ENCODE measurements at places on chromosomes 11 and 22.

GRCh38 chr11:61131186-61131585, 28.9 kb downstream of the CD5 start:
- no peak for DNase-seq

GRCh38 chr11:80719292-80719646, 1278.4 kb upstream of the TENM4 start:
- DNase-seq, result no peak

DNA sequence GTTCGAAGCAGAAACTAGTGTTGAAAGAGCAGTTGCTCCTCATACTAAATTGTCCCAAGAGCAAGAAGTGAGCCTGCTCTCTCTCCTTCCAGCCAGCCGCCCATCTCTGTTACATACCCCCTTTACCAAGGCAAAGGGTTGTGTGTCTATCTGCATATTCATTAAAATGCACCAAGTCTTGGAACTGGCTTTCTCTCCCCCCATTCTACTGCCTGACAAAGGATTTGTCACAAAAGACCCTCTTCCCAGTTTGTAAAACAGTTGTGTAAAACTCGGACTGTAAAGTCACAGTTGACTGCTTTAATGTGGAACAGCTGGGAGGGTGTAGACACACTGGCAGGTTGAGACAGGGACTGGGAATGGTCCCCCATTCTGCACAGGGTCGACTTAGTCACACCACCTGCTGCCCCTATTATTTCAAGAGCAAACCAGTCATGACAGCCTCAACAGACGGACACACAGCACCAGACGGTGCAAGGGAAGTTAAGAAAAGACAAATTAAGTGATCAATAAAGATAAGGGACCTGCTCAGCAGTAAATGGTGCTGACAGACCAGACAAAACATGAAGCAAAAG, 60.0 kb upstream of the HTATIP2 start:
- no peak for DNase-seq

GRCh38 chr11:74952752-74953151, 3.7 kb downstream of the SPCS2 start:
- DNase-seq, result no peak

GRCh38 chr11:126853732-126854131, 146.8 kb downstream of the KIRREL3 start:
- DNase-seq, result no peak

GRCh38 chr22:28893810-28894209, 10.4 kb downstream of the ZNRF3 start:
- DNase-seq, result no peak

DNA sequence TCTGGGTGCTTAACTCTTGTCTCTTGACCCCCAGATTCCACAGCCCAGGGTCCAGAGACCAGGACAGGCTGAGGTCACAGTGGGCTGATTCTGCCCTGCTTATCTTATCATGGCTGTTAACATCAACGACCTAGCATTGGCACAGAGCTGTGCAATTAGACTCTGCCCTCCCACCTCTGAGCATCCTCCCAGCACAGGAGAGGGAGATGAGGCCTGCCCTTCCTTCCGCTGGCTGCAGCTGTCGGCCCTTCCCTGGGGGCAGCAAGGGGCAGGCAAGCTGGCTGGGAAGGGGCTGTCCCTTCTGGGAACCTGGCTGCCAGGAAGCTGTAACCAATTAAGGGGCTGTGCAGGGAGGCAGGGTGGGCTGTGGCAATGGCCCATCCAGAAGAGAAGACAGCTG, 22.5 kb downstream of the LRRC10B start:
- DNase-seq, result no peak

GRCh38 chr22:22479999-22480532, 28.5 kb downstream of the ZNF280B start:
- DNase-seq, result no peak

DNA sequence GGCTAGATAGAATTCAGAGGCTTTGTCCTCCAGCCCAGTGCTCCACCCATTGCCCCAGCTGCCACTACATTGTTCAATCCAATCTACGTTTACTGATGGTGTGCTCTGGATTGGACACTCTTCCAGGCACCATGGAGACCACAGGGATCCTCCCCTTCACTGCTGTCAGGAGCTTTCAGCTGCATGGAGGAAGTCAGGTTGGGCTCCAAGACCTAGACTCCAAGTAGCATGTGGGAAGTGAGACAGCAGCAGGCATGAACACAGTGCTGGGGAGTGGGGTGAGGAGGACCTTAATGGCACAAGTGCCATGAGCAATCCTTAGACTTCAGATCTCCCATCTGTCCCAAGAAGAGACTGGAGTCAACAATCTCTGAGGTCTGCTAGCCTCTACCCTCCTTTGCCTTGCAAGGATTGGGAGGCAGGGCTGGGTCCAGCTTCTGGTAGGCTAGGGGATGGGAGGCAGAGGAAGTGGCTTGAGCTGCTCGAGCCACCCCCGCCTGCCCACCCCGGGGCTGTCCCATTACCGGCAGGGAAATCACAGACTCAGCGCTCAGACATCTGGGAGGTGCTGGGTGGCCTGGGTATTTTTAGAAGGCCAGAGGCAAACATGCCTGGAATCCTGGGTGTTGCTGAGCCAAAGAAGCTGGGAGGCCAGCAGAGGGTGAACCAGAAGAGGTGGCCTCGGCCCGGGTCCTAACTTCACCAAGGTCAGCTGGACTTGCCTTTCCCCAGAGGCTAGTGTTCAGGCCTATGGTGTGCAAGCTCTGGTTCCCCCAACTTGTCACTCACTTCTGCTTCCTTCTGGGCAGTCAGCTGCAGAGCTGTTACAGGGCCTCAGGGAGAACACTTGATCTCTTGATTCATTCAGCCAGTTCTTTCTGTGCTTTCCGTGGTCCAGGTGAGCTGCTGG, 15.2 kb upstream of the FCHSD2 start:
- DNase-seq, result no peak

DNA sequence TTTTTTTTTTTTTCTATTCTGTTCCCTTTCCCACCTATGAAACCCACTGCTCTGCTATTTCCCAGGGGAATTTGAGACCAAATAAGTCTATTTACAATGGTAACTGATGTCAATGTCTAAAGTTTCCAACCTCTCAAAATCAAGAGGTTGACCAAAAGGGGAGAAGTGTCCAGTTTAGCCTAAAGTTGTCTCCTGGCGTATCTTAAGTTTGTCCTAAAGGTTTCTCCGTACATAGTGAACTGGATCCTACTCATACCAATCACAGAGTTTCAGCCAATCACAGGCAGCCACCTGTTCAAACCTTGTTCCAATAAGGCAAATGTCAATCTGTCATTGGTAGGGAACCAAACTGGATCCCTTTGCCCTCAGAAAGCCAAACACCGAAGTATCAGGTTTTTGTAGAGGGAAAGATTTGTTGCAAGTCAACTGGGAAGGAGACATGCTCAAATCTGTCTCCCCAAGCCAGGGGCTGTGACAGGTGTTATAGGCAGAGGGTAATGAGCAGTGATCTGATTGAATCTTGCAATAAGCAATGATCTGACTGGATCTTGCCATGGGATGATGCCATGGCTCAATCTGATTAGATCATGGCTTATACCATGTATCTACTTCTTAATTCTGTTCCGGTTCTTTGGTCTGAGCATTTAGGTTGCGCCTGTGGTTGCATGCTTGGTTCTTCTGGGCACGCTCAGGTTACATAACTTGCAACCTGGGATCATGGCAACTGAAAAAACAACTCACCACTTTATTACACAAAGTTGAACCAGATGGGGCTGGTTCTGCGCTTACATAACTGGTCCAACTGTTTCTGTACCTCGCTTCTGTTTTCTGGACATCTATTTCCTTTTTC, 1.1 kb upstream of the VPS37C start:
- no peak for DNase-seq

GRCh38 chr11:69947793-69948255, 128.6 kb upstream of the FGF3 start:
- no peak for DNase-seq

GRCh38 chr11:42647993-42648392, 663.8 kb upstream of the API5 start:
- peak; percentile 6 for DNase-seq

DNA sequence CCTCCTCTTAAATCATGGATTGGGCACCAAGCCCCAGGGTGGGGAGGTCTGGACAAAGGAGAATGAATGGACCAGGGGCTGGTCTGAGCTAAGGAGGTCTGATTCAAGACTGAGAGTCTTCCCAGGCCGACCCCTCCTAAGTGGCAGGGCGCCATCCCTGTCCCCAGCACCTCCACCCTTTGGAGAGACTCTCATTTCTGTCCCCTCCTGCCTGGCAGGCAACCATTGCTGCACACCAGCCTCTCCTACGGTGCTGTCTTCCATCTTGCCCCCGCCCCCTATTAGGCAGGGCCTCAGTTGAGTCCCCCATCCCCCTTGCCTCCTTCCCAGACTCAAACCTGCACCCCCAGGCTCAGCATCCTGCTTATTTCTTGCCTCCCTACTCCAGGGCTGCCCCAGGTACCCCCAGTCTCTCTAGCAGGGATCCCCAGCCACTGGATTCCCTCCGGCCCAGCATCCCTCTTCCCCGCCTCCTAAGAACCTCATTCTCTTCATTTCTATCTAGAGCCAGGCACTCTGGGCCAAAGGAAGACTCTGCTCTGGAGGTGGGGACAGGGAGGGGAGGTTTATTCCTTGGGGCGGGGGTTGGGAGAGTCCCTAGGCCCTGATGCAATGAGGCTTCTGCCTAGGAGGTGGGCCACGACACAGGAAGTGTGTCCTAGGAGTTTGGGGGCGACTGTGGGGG, 1.7 kb upstream of the RCOR2 start:
- no peak for DNase-seq

- DNase-seq, result no peak
Observed at GRCh38 chr11:73366265-73366610, 10.0 kb upstream of the RELT start.

DNA sequence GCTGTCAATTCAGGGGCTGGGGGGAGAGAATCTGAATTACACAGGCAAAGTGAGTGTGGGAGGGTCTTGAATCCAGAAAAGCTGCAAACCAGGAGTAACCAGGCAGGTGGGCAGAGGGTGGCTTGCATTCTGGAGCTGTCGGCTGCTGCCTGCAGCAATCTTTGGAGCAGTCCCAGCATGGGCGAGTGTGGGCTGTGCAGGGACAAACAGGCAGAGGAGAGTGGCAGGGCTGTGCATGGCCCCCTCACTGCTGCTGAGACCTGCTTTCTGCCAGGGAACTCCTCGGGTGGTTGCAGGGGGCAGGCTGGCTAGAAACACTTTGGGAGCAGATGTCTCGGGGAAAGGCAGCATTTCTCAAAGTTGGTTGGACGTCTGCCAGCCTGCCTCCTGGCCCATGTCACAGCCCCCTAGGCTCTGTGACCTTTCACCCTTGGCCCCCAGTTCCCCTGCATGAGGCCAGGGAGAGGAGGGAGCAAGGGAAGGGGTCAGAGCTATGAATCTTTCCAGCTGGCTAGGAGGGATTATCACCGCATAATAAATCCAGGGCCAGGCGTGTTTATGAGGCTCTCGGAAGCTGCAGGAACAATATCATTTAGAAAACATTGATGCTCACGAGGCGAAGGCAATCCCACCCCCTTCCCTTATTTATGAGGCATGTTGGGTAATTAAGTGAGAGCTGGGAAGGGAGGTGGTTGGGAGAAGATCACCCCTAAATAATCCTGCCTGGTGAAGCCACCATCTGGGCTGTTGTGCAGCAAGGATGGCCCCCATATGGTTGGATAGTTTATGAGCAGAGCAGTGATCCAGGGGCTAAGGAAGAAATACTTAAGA, 212.3 kb upstream of the NCAM1 start:
- DNase-seq, result no peak

GRCh38 chr11:125227151-125227550, 62.6 kb downstream of the PKNOX2 start:
- no peak for DNase-seq

DNA sequence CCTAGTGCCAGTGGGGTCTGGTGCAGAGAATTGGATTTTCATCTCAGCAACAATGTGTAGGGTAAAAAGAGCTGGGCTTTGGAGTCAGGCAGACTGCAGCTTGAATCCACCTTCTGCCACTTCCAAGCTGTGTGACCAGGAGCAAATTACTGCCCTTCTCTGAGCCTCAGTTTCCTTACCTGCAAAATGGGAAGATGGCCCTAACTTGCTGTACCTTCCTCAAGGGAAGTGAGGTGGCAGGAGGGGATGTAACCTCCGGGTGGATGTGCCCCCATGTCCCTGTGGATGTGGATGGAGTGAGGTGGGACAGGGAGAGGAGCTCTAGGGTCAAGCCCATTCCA, 90.9 kb downstream of the CACNA1I start:
- no peak for DNase-seq

- no peak for DNase-seq
Observed at GRCh38 chr11:11397036-11397415, 44.0 kb upstream of the CSNK2A3 start.

- DNase-seq, result no peak
Observed at GRCh38 chr11:762421-763072, 14.7 kb downstream of the GATD1 start.

DNA sequence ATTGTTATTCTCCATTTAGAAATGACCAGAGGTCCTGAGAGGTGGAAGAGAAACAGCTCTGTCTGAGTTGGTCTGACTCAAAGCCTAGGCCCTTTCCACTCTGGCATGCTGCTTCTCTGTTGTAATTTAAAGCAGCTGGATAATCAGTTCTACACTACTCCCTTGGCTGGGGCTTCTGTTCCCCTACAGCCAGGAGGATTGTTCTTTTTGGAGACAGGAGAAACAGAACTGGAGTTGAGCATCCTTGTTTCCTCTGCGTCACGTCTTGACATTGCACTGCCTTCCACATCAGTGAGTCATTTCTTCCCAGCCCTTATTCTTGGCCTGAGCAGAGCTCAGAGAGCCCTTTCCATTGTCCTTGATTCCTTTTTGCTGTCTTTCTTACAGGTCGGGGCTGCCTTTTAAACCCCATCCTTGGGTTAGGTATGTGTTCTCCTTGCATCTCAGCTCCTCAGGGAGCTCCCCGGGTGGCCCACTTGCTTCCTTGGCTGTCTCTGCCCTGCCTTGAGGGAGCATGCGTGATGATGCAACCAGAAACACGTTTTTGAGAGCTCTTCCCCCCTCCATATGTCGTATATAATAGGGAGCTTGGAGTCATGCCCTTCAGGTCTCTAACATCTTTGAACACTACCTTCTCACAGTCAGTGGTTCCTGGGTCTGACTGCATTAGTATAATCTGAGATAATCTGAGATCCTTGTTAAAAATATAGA, 35.7 kb downstream of the CYB5R2 start:
- DNase-seq, result no peak

GRCh38 chr11:124172101-124172500, 11.0 kb upstream of the OR10D3 start:
- DNase-seq, result no peak

GRCh38 chr11:6594142-6594768, 9.2 kb downstream of the RRP8 start:
- DNase-seq, result no peak

DNA sequence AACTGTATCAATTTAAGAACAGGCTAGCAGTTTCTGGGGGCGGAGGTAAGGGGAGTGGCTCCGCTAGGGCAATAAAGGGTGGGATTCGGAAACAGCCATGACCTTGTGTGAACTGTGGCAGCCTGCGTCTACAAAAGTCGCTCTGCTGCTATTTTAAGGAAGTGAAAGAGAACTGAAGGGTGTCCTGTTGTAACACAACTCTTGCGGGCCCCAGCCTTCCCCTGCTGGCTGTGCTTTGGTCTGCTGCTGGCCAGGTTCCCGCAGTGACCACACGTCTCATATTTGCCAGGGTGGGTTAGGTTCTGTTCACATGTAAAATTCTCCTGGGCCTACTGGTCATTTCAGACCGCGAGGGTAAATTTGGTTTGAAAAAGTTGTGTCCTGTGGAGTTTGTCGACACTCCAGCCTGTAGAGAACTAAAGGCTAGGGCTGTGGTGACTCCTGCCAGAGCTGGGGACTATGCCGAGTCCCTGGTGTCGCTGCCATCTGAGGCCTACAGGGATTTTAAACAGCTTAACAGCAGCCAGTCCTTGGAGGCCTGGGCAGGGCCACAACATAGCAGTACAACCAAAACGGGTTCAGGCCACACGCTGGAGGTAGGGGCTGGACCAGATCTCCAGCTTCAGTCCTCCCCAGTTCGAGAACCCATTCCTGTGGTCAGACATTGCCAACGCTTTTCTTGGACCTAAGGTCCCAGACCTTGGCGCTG, 1.1 kb upstream of the PPFIBP2 start:
- no peak for DNase-seq

All from epithelial cell of proximal tubule (primary cell).